Tibial artery (tissue), 4 donors: ENCODE measurements at places on chromosomes 12 and 14.

GRCh38 chr14:66017927-66018326, 468.2 kb upstream of the CCDC196 start:
- no peaks in the 10 kb centered on the region for H3K27me3 ChIP-seq
- no peak overlapping the region for H3K27ac ChIP-seq
- DNase-seq = no peak
- no peak overlapping the region for H3K4me3 ChIP-seq
- H3K4me1 ChIP-seq = no peaks in the 10 kb centered on the region

GRCh38 chr14:90648421-90648820, 167.8 kb downstream of the TTC7B start:
- H3K4me3 ChIP-seq = no peak overlapping the region
- H3K27me3 ChIP-seq = no peaks in the 10 kb centered on the region
- no peak for DNase-seq

- H3K27ac ChIP-seq = no peak overlapping the region
- H3K27me3 ChIP-seq = no peaks in the 10 kb centered on the region
- H3K4me1 ChIP-seq = no peaks in the 10 kb centered on the region
- no peaks in the 10 kb centered on the region for H3K36me3 ChIP-seq
Observed at GRCh38 chr14:99177046-99177655, 94.8 kb downstream of the BCL11B start.

- peaks cover 52% of the 10 kb centered on the region for H3K4me1 ChIP-seq
- peak overlapping the region; percentile 87 for H3K27ac ChIP-seq
- no peaks in the 10 kb centered on the region for H3K27me3 ChIP-seq
Observed at GRCh38 chr14:104676694-104677511, 12.5 kb upstream of the INF2 start.

GRCh38 chr12:32666018-32666417, 13.1 kb upstream of the DNM1L start:
- H3K4me3 ChIP-seq = peak overlapping the region; percentile 25
- no peak overlapping the region for H3K27ac ChIP-seq
- no peaks in the 10 kb centered on the region for H3K27me3 ChIP-seq
- no peaks in the 10 kb centered on the region for H3K36me3 ChIP-seq
- DNase-seq = no peak

GRCh38 chr12:26874501-26875296, 41.7 kb upstream of the ITPR2 start:
- no peaks in the 10 kb centered on the region for H3K4me1 ChIP-seq
- H3K27me3 ChIP-seq = no peaks in the 10 kb centered on the region
- no peak overlapping the region for H3K27ac ChIP-seq
- no peaks in the 10 kb centered on the region for H3K36me3 ChIP-seq

DNA sequence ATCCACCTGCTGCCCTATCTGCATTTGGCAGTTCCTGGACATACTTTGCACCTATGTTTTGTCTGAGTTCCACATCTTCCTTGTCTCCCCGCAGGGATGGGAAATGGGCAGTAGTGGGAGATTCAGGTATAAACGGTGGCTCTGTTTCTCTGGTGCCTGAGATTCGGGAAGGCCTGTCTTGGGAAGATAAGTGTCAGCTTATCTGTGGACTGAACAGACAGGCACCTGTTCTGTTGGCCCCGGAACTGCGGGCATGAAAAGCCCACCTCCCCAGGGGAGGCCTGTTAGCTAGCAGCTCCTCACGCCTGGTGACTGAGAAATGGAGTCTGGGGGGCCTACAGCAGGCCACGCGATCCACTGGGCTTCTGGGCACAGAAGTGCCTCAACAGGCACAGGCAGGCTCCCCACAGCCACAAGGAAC, 5.8 kb downstream of the PHB2 start:
- H3K4me3 ChIP-seq = no peak overlapping the region
- H3K27ac ChIP-seq = peak overlapping the region; percentile 40
- no peak for DNase-seq

DNA sequence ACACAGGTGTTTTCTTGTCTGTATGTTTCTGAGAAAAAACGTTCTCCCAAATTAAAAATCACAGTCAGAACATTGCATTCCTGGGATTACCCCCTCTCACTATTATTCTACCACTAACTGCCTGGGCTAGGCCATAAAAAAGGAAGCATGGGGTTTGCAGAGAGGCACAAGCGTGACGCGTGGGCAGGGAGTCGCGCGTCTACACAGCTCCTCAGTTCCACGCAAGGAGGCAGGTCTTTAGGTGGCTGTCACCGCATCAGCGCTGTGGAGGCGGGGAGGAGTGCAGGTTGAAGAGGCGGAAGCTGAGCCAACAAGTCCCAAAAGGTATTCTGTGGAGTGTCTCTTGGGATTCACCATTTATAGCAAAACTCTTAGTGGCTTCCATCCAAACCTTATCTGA, 109.9 kb downstream of the RIMBP2 start:
- no peaks in the 10 kb centered on the region for H3K27me3 ChIP-seq
- H3K27ac ChIP-seq = no peak overlapping the region
- H3K36me3 ChIP-seq = no peaks in the 10 kb centered on the region
- no peak for DNase-seq
- no peaks in the 10 kb centered on the region for H3K4me1 ChIP-seq
- H3K4me3 ChIP-seq = no peak overlapping the region

DNA sequence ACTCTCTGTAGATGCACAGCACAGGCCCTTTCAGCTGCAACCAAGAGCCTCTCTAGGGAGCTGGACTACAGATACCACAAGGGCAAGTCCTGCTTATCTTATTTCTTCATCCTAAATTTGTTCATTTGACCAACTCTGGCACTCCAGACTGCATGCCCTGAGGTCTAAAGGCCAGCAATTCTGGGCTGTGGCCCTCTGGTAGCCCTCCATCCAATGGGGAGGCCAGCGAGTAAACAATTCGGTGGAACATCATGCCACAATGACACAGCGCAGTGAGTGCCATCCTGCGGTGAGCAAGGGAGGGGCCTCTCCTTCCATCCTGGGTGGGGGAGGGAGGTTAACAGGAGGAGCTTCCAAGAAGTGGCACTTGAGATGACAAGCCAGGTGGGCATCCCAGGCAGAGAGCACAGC, 652 bp upstream of the SELPLG start:
- no peaks in the 10 kb centered on the region for H3K4me1 ChIP-seq
- H3K27me3 ChIP-seq = peaks cover 21% of the 10 kb centered on the region
- no peaks in the 10 kb centered on the region for H3K36me3 ChIP-seq
- H3K27ac ChIP-seq = no peak overlapping the region

- H3K4me1 ChIP-seq = no peaks in the 10 kb centered on the region
- H3K4me3 ChIP-seq = no peak overlapping the region
- no peaks in the 10 kb centered on the region for H3K36me3 ChIP-seq
- H3K27me3 ChIP-seq = no peaks in the 10 kb centered on the region
- no peak overlapping the region for H3K27ac ChIP-seq
Observed at GRCh38 chr12:76340680-76341435, 7.4 kb downstream of the BBS10 start.
